ENCODE measurements at places on chromosomes 4 and X. TPM values are rescaled to one million over a fixed set of nuclear protein-coding genes. Genes with fewer than 3 reads are reported as not detected.

DNA sequence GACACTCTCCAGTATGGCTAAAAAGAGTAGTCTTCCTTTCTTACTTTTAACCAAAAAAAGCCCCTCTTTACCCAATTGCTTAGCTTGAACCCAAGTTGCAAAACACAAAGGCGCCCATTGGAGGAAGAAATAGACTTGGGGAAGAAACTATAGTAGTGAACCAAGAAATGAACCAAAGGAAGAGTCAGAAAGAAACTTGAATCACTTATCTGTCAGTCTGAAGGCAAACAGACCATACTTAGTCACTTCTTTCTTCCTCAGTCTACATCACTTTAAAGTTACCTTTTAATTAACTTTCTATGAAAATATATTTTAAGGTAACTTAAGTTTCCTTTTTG, 161.4 kb upstream of the GIMD1 start:
- DNase-seq = no peak

GRCh38 chr4:14646831-14647230, 355.4 kb upstream of the CPEB2 start:
- DNase-seq = no peak

Gene AR
- total RNA-seq = 5.3 TPM

Gene GLRB
- 6.9 TPM for total RNA-seq

GRCh38 chrX:96989830-96990571, 106.3 kb downstream of the RPA4 start:
- no peak for DNase-seq

GRCh38 chr4:163175971-163176958, 9.6 kb upstream of the NAF1 start:
- DNase-seq = peak; percentile 1

GRCh38 chr4:182189103-182189878, 53.9 kb upstream of the TENM3 start:
- no peak for DNase-seq

GRCh38 chrX:153731117-153731844, 6.6 kb downstream of the ABCD1 start:
- DNase-seq = no peak

Data from lung (tissue), 17 donors.